Smooth muscle cell of bladder (primary cell): ENCODE measurements at places on chromosomes 6 and 20. TPM values are rescaled to one million over a fixed set of nuclear protein-coding genes. Genes with fewer than 3 reads are reported as not detected.

Gene REM1
- 0.09 TPM in 1 of 2 replicates, not detected in the other for total RNA-seq

Gene SUN5
- total RNA-seq, result not detected in 2 replicates

Gene CTAGE9
- not detected in 2 replicates for total RNA-seq

Gene SERINC1
- 220 and 261 TPM in 2 replicates for total RNA-seq

Gene SHLD1
- 1.9 and 3.1 TPM in 2 replicates for total RNA-seq

Gene PAX1
- total RNA-seq, result not detected in 2 replicates

Gene MYB
- 0.09 and 0.14 TPM in 2 replicates for total RNA-seq

Gene KIF6
- total RNA-seq, result under 0.01 and 0.46 TPM in 2 replicates

Gene APOBEC2
- total RNA-seq, result not detected in 2 replicates

Gene WFDC10B
- 0.14 TPM in 1 of 2 replicates, not detected in the other for total RNA-seq

Gene TREML2
- total RNA-seq, result not detected in 2 replicates

Gene CPXM1
- 0.71 and 1.2 TPM in 2 replicates for total RNA-seq

Gene TRIM10
- total RNA-seq, result not detected in 2 replicates

Gene BPIFB3
- not detected in 2 replicates for total RNA-seq

Gene NRSN1
- not detected in 2 replicates for total RNA-seq

Gene SPTLC3
- total RNA-seq, result 2.8 and 6.5 TPM in 2 replicates

Gene WFDC2
- not detected in 2 replicates for total RNA-seq

Gene MEI4
- not detected in 2 replicates for total RNA-seq

Gene GSTA1
- total RNA-seq, result not detected in 2 replicates

Gene SRPK1
- total RNA-seq, result 29.4 and 39.7 TPM in 2 replicates

Gene SH3BGRL2
- total RNA-seq, result 2.0 and 2.2 TPM in 2 replicates

Gene BEND6
- 6.5 and 12.8 TPM in 2 replicates for total RNA-seq

Gene TSPO2
- not detected in 2 replicates for total RNA-seq

Gene PDE7B
- 58.1 and 73.0 TPM in 2 replicates for total RNA-seq

Gene SSTR4
- not detected in 2 replicates for total RNA-seq

Gene HDGFL1
- not detected in 2 replicates for total RNA-seq

Gene SLC22A7
- not detected in 2 replicates for total RNA-seq

Gene DSP
- total RNA-seq, result 0.28 and 0.83 TPM in 2 replicates

Gene SLC32A1
- not detected in 2 replicates for total RNA-seq

Gene CDSN
- total RNA-seq, result under 0.01 TPM in 1 of 2 replicates, not detected in the other

Gene CSNK2A1
- 98.6 and 102 TPM in 2 replicates for total RNA-seq

Gene NKX2-4
- total RNA-seq, result not detected in 2 replicates

Gene DEFB124
- not detected in 2 replicates for total RNA-seq

Gene SLC44A4
- not detected in 2 replicates for total RNA-seq

Gene EBF4
- total RNA-seq, result 0.57 and 1.8 TPM in 2 replicates

Gene CALHM4
- not detected in 2 replicates for total RNA-seq

Gene PDE10A
- 37.3 and 89.7 TPM in 2 replicates for total RNA-seq

Gene HCK
- not detected in 2 replicates for total RNA-seq

Gene MEP1A
- total RNA-seq, result not detected in 2 replicates

Gene TUBB2B
- 1.3 and 2.4 TPM in 2 replicates for total RNA-seq

Gene TRIM15
- not detected in 2 replicates for total RNA-seq

Gene HRH3
- total RNA-seq, result not detected in 2 replicates

Gene KHDC1L
- total RNA-seq, result not detected in 2 replicates

Gene RAMACL
- 1.3 and 4.1 TPM in 2 replicates for total RNA-seq

Gene MYCT1
- total RNA-seq, result under 0.01 and 0.65 TPM in 2 replicates
